ENCODE measurements at places on chromosomes 3 and 15. TPM values are rescaled to one million over a fixed set of nuclear protein-coding genes. Genes with fewer than 3 reads are reported as not detected.

AADACL2 gene
- polyA plus RNA-seq, result not detected

KCNMB2 gene
- polyA plus RNA-seq, result 0.24 TPM

FAH gene
- 18.7 TPM for polyA plus RNA-seq

ITIH1 gene
- not detected for polyA plus RNA-seq

GRCh38 chr3:17745894-17746293 is 3.5 kb upstream of the TBC1D5 start:
- no peak for DNase-seq
- no peaks in the 10 kb centered on the region for H3K27me3 ChIP-seq
- H3K27ac ChIP-seq, result no peak overlapping the region
- H3K4me3 ChIP-seq, result no peak overlapping the region
- H3K4me1 ChIP-seq, result peaks cover 15% of the 10 kb centered on the region
- no peaks in the 10 kb centered on the region for H3K36me3 ChIP-seq

GRCh38 chr3:44208086-44208485 is 33.6 kb upstream of the TOPAZ1 start:
- no peak for DNase-seq
- H3K27me3 ChIP-seq, result peaks cover 10% of the 10 kb centered on the region
- no peaks in the 10 kb centered on the region for H3K36me3 ChIP-seq
- H3K4me3 ChIP-seq, result no peak overlapping the region
- no peak overlapping the region for H3K27ac ChIP-seq
- no peaks in the 10 kb centered on the region for H3K4me1 ChIP-seq

GRCh38 chr3:43207628-43208085 is 78.7 kb upstream of the SNRK start:
- no peaks in the 10 kb centered on the region for H3K36me3 ChIP-seq
- no peaks in the 10 kb centered on the region for H3K27me3 ChIP-seq
- no peak for DNase-seq
- H3K4me1 ChIP-seq, result no peaks in the 10 kb centered on the region
- no peak overlapping the region for H3K27ac ChIP-seq

- no peak overlapping the region for H3K4me3 ChIP-seq
- no peaks in the 10 kb centered on the region for H3K4me1 ChIP-seq
- peaks cover 30% of the 10 kb centered on the region for H3K36me3 ChIP-seq
- no peak for DNase-seq
Observed at GRCh38 chr15:74856537-74856936, 13.6 kb upstream of the ULK3 start.

All from endothelial cell of umbilical vein (primary cell).